ENCODE measurements at places on chromosomes 5 and 9.

GRCh38 chr5:149133795-149134777 lies 7.2 kb upstream of the ABLIM3 start:
- no peak for DNase-seq

- DNase-seq: no peak
These were observed 18.3 kb upstream of the CCDC192 start for GRCh38 chr5:127684726-127685467.

DNA sequence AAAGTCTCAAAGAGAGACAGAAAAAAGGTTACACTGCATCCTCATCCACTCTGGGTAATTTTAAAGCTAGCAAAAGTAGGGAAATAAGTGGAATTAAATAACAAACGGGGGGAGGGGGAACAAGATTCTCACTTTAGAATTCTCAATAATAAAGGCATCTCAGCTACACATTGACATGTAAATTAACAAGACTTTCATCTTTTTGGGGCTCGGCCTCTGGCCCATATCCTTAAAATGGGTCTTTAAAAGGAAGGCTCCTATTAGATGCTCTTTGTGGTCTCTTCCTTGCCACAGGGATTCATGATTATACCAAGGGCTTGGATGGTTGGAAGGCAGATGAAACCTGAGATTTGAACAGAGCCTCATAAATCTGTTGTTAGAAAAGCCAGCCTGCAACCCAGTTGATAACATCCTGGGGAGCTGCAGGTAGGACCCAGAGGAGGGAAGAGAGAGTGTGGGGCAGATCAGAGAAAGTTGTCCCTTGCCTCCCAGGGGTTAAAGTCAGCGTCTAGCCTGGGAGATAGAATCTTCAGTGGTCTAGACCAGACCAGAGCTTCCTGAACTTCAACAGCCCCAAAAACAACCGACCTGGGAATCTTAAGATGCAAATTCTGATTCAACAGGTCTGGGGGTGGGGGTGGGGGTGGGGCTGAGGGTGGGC lies 135.9 kb downstream of the GCNT1 start:
- no peak for DNase-seq

DNA sequence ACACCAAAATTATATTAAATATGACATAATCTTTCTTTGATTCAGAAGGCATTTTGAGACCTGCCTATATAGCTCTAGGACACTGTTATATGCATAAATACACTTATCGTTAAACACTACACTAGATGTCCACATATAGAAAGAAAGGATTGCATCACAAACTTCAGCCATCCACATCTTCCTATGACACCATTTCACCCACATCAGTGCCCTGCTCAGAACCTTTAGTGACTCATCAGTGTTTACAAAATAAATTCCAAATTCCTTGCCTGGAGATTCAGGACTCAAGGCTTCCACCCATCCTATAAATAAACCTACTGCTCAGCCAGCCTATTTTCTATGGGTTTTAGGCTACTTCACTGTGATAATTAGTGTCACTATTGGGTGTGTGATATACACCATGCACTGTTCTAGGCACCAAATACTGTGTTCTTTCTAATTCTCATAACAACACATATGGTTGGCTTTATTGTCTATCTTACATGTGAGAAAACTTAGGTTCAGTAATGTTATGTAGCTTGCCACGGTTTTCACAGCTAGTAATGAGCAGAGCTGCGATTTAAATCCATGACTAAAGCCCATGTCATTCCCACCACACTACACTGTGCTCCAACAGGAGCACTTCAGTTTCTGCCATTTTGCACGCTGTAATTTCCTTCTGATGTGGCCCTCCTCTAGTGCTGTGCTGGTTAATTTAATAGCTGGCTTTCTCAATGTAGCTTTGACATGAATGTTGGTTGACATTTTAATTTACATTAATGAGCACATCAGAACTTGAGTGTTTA lies 103.3 kb downstream of the SREK1 start:
- DNase-seq: no peak

GRCh38 chr9:10366171-10366779 lies 246.5 kb downstream of the PTPRD start:
- DNase-seq: no peak

DNA sequence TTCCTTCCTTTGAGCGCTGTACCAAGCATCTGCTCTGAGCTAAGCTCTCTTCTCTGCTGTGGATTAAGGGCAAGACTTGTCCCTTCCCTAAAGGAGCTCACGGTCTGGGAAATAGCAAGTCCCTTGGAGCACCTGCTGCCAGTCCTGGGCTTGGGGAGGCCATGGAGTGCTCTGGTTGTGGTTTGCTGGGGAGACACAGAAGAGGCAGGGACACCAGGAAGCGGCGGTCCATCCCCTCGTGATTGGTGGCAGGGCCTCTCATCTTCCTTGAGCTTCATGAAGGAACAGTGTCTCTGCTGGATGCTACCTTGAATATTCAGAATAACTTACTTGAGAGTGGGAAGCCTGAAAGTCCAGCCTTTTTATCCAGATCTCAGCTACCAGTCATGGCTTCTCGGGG lies 35.3 kb downstream of the COL5A1 start:
- DNase-seq: no peak

- DNase-seq: no peak
These were observed 80.5 kb upstream of the SPATA31C2 start for GRCh38 chr9:88218726-88219125.

DNA sequence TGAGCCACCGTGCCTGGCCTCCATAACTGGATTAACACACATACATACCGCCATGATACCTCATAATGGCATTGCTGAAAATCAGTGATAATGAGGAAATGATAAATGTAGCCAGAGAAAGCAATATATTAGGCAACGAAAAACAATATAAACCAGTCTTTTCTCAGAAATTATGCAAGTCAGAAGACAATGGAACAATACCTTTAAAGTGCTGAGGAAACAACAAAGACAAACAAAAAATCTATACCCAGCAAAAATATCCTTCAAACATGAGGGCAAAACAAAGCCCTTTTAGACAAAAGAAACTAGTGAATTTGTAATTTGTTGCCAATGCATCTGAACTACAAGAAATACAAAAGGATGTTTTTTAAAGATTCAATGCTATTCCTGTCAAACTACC lies 98.2 kb upstream of the TNFAIP8 start:
- DNase-seq: no peak

GRCh38 chr5:180441564-180442051 lies 52.6 kb upstream of the CNOT6 start:
- no peak for DNase-seq

DNA sequence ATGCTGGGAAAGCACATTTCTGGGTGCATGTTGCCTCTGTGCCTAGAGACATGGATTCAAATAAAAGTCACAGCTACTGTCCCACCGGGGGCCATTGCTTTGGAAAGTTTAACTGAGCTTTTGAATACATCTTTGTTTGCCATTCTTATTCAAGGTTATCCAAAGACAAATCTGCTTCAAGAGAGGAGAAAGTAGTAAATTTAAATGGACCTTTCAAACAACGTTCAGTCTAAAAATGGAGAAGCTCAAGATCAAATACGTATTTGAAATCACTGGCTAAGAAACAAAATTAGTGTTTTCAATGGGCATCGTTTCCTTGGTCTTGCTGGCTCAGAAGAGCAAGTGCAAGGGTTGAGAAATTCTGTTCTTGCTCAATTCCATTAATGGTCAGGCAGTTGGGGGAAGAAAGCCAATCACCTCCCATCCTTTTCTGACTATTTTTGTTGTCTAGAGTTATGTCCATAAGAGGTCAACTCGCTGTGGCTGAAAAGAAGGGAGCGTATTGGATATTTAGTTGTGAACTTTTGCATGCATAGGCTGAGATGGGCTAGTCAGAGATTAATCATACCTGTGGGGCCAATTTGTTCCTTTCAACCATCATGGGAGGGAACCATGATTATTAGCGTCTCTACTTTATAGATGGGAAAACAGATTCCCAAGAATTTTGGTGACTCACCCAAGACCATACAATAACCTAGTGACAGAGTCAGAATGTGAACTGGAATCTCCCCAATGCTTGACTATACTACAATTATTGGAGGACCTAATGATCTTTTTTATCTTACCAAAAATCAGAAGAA lies 276.2 kb upstream of the TNC start:
- DNase-seq: no peak

- DNase-seq: no peak
These were observed 85.7 kb upstream of the FBXW11 start for GRCh38 chr5:172091956-172092732.

GRCh38 chr5:133353741-133354140 lies 258.6 kb downstream of the FSTL4 start:
- no peak for DNase-seq

GRCh38 chr9:24509850-24510249 lies 35.8 kb downstream of the IZUMO3 start:
- no peak for DNase-seq

GRCh38 chr9:106869458-106869857 lies 6.5 kb downstream of the ZNF462 start:
- no peak for DNase-seq

- DNase-seq: no peak
These were observed 116.5 kb upstream of the OTULINL start for GRCh38 chr5:14465116-14465515.

DNA sequence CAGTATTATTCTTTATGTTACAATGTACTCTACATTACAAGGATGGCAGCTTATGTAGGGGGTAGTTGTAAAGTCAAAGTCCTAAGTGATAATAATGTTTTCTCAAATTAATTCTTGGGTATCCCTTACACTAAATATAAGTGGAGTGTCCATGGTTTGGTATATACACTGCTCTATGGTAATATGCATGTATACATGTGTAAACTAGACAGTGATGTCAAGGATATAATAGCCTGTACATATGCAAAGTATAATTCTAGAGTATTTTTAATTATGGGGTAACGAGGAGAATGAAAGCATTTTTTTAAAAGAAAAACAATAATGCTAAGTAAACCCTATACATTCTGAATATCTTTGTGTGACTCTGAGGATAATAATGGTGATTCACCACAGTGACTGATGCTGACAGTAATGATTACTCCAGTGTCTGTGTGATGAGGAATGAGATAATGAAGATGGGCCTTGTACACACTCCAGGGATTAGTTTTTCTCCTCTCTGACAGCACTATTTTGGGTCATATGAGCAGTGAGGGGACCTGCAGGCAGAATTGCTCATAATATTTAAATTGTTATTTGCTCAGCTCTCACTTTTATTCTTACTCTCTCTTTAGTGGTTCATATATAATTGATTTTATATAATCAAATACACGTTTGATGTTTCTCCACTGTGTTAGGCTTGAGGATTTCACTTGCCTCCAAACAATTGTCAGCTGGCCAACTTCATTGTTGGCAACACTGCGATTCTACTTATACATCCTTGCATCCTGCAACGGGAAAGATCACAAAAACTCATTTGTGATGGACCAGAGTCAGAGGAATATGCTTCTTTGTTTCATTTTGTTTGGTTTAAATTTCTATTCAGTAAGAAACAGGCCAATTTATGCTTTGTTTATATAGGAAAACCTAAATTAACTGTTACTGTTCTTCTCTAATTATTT lies 88.2 kb downstream of the NREP start:
- DNase-seq: no peak

DNA sequence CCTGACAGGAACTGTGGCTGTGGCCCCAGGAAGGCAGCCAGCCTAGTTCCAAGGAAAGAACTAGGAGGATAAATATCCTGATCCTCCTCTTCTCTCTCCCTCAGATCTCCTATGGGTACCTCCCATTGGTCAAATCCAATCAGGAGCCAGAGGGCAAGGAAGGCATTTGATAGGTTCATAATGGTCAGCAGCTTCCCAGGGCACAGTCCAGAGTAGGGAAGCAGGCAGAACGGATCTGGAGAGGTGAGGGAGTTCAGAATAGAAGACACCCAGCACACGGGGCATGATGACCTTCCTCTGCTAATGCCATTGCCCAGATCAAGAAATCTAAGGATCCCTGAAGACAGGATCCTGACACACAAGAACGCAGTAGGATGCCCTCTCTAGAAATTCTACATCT lies 8.6 kb downstream of the ABLIM3 start:
- DNase-seq: no peak

DNA sequence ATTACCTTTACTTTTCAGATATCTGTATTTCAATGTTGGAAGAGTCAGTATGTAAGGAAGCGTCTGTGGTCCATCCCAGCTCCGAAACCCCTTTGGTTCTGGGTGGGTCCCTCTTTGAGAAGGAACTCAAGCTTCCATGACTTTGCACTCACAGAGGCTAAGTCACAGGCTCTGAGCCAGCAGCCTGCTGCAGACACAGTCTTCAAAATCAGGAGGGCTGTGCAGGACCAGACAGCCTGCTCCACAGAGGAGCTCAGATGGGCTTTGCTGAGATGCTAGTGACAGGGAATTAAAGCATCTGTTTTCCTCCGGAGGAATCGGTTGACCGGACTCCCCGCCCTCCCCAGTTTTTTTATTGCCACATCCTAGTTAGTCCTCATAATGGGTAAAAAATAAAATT lies 126.4 kb upstream of the ICE1 start:
- no peak for DNase-seq

DNA sequence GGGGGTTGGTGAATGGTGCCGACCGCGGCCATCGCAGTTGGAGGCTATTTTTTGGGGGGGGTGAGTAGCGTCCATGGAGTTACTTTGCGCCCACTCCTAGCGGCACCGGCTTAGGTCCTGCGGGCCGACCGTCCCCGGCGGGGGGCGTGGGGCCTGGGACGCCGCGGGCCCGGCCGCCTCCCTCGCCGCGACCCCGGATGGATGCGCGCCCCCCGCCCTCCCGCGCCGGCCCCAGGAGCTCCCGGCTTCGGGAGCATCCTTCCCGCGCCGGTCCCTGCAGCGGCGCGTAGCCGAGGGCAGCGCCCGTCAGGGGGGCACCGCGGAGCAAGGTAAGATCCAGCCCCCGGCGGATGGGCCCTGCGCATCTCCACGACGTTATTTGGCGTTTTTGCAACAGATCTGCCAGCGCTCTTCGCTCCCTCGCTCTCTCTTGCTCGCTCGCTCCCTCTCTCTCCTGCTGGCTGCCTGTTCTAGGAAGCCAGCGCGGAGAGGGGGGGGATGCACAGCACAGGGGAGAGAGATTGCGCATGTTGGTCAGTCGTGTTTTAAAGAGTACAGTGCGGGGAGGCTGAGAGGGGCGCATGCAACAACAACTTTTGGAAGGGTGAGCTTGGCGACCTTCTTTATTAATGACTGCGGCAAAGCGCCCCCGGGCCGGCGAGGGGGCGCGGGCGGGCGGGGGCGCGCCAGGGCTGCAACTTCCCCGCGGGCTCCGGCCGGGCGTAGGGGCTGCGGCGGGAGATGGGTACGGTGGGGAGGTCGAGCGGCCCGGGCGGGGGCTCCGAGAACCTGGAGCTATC lies 413 bp downstream of the JADE2 start:
- peak; percentile 34 for DNase-seq

All from T-helper 2 cell (primary cell).